ENCODE measurements at places on chromosomes 4 and X. TPM values are rescaled to one million over a fixed set of nuclear protein-coding genes. Genes with fewer than 3 reads are reported as not detected.

HSFX3 gene
- total RNA-seq, result not detected

EDNRA gene
- total RNA-seq, result 6.5 TPM

INTS6L gene
- 3.9 TPM for total RNA-seq

STOX2 gene
- total RNA-seq, result 5.4 TPM

USP51 gene
- total RNA-seq, result 1.1 TPM

DUSP21 gene
- not detected for total RNA-seq

MAGEA12 gene
- not detected for total RNA-seq

MAML3 gene
- total RNA-seq, result 0.90 TPM

CLTRN gene
- total RNA-seq, result under 0.01 TPM

C4orf50 gene
- total RNA-seq, result not detected

MAGEA3 gene
- not detected for total RNA-seq
